Thoracic aorta (tissue), 2 donors: ENCODE measurements at places on chromosomes 12 and 14.

DNA sequence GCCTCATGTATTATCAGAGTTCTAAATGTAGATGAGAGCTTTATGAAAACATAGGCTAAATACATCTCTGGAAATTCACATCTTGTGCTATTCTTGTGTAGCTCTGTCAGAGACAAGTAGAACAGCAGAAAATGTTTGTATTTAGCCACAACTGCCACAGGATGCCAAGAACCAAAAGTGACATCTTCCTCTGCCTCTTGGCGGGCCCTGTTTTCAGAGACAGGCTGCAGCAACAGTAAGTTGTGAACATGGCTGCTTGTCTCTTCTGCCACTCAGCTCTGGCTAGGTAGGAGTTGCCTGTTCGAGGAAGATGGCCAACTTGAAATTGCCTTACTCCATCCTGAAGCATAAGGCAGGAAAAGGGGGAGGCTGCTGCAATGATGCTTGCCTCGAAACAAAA, 30.4 kb downstream of the SETD3 start:
- no peak overlapping the region for H3K4me3 ChIP-seq
- no peaks in the 10 kb centered on the region for H3K4me1 ChIP-seq
- no peaks in the 10 kb centered on the region for H3K27me3 ChIP-seq
- peaks cover 29% of the 10 kb centered on the region for H3K36me3 ChIP-seq
- no peak overlapping the region for H3K27ac ChIP-seq
- no peak for DNase-seq

DNA sequence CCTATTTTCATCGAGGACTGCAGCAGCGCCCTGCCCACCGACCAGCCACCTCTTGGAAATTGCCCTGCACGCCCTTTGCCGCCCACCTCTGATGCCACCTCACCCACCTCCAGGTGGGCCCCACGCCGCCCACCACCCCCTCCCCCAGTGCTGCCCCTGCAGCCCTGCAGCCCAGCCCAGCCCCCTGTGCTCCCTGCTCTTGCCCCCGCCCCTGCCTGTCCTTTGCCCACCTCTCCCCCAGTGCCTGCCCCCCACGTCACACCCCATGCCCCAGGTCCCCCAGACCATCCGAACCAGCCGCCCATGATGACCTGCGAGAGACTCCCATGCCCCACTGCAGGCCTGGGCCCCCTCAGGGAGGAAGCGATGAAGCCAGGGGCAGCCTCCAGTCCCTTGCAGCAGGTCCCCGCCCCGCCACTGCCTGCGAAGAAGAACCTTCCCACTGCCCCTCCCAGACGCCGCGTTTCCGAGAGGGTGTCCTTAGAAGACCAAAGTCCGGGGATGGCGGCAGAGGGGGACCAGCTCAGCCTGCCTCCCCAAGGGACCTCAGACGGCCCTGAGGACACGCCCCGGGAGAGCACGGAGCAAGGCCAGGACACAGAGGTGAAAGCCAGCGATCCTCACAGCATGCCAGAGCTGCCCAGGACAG, 96.5 kb downstream of the LGMN start:
- H3K27me3 ChIP-seq: no peaks in the 10 kb centered on the region
- no peak for DNase-seq
- peaks cover 23% of the 10 kb centered on the region for H3K4me1 ChIP-seq
- peak overlapping the region; percentile 40 for H3K4me3 ChIP-seq
- H3K36me3 ChIP-seq: peaks cover 10% of the 10 kb centered on the region
- H3K27ac ChIP-seq: peak overlapping the region; percentile 99

- H3K36me3 ChIP-seq: peaks cover 16% of the 10 kb centered on the region
- no peak for DNase-seq
- H3K4me3 ChIP-seq: no peak overlapping the region
- peaks cover 13% of the 10 kb centered on the region for H3K4me1 ChIP-seq
- no peak overlapping the region for H3K27ac ChIP-seq
These were observed 22.2 kb downstream of the ZNF664 start for GRCh38 chr12:123995023-123995748.

DNA sequence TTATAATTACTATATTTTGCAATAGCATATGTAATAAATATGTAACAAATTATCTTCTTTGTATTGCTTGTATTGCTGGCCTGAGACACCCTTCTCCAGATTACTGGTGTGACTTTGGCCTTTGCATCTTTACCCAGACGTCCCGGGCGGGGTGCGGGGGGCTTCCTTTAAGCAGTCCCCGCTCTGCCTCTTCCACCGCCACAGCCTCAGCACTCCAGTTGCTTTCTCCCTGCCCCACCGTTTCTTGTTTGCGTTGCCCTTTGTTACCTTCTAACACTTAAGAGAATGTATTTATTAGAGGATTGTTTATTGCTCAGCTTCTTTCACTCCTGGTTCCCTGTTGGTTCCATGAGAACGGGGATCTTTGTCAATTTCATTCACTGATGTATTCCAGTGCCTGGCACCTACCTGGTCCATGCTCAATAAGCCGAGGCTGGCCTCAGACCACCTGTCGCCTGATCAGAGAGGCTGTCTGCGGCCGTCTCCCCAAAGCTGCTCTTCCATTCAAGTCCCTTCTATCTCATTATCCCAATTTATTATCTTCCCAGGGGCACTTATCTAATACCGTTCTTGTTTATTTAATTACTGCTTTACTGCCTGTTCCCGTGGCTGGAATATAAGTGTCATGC, 100.5 kb upstream of the RFLNA start:
- H3K36me3 ChIP-seq: no peaks in the 10 kb centered on the region
- no peaks in the 10 kb centered on the region for H3K27me3 ChIP-seq
- H3K4me1 ChIP-seq: peaks cover under 1% of the 10 kb centered on the region
- no peak overlapping the region for H3K4me3 ChIP-seq
- H3K27ac ChIP-seq: no peak overlapping the region
- no peak for DNase-seq

DNA sequence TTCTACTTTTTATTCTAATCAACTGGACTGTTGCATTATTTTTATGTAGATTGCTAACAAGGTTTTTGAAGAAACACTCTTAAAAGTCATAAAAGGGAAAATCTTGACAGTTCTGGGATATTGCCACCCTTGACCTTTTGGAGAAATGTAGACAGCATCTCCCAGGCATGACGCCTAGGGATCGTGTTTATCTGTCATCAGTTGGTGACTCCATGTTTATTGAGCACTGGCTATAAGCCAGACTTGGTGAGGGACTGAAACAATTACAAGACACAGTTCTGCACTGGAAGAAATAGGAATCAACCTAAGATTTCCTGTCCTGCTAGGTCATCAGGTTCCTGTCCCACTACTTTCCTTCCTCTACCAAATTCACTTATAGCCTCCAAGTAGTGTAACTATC, 34.5 kb downstream of the HMGA2 start:
- no peaks in the 10 kb centered on the region for H3K4me1 ChIP-seq
- H3K36me3 ChIP-seq: no peaks in the 10 kb centered on the region
- no peaks in the 10 kb centered on the region for H3K27me3 ChIP-seq
- H3K4me3 ChIP-seq: no peak overlapping the region

DNA sequence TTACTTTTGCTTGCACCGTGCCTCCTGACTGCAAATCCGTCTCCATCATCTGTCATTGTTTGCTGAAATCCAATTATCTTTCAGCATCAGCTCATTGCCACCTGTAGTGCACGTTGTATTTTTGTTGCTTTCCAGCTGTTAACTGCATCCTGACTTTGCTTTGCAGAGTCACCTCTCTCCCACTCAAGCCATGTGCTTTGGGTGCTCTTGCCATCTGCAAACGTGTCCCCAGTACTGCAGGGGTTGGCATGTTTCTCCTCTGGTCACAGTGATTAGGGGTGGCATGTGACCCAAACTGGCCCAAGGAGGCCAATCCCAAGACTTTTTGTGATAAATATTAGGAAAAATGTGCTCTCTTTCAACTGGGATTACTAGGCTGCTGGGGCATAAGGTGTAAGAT, 10.5 kb upstream of the TMED2 start:
- H3K36me3 ChIP-seq: no peaks in the 10 kb centered on the region
- H3K4me1 ChIP-seq: no peaks in the 10 kb centered on the region
- no peak for DNase-seq
- H3K27me3 ChIP-seq: no peaks in the 10 kb centered on the region
- H3K4me3 ChIP-seq: no peak overlapping the region

DNA sequence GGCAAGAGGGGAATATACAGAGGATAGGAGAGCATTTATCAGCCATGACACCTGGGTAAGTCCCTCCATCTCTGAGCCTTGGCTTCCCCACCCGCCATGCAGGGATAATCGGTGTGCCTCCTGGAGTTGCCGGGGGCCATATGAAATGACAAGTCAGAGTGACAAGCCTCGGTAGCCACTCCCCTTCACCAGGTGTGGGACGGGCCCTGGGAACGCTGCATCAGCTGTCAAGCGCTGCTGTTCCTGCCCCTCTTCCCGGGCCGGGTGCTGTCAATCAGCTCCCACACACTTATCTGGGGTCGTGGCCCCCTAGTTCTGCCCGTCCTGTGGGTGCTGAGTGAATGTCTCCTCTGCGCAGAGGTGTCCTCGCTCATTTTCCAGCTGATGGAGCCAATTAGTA, 57.2 kb downstream of the MVK start:
- no peak for DNase-seq
- H3K4me3 ChIP-seq: no peak overlapping the region
- H3K27me3 ChIP-seq: no peaks in the 10 kb centered on the region
- no peak overlapping the region for H3K27ac ChIP-seq
- H3K36me3 ChIP-seq: no peaks in the 10 kb centered on the region

DNA sequence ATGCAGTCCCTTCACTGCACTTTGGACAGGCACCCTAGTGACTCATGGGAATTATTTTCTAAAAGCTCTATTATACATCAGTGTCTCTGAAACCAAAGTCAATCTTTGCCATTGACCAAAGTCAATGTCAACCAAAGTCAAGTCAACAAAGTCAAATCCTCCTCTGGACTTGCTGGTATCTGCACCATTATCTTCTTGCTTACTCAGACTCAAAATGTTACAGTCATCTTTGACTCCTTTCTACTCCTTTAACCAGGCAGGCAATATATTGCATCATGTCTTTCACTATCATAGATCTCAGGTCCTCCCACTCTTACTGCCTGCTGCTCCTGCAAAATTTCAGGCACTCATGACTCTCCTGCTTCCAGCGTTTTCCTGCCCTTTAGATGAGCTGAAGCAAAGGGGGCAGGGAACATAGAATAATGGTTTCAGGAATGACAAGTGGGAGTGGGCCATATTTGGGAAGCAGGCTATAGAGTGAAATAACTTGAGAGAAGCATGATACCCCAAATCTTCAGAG, 39.2 kb downstream of the IGF1 start:
- no peak for DNase-seq
- H3K27ac ChIP-seq: no peak overlapping the region
- H3K4me3 ChIP-seq: no peak overlapping the region
- no peaks in the 10 kb centered on the region for H3K27me3 ChIP-seq

DNA sequence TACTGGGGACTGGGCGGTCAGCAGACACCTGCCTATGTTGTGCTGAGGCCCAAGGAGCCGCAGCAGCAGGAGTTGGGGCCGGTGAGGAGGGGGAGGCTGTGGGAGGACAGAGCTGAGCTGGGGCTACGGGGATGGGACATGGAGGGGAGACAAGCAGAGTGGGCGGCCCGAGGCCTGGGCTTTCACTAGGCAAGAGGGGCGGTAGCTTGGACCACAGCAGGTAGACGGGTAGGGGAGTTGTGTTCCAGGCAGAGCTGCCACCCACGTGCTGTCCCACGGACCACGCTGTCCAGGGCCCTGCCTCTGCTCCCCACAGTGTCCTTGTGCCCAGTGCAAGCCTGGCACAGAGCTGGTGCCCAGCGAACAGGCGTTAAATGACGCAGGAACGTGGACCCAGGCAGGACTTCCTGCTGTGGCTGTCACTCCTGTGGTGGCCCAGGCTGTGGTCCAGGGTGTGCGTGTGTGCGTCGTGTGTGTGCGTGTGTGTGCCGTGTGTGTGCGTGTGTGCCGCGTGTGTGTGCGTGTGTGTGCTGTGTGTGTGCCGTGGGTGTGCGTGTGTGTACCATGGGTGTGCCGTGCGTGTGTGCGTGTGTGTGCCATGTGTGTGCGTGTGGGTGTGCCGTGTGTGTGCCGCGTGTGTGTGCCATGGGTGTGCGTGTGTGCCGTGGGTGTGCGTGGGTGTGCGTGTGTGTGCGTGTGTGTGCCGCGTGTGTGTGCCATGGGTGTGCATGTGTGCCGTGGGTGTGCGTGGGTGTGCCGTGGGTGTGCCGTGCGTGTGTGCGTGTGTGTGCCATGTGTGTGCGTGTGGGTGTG, 6.8 kb downstream of the CEP170B start:
- no peak overlapping the region for H3K27ac ChIP-seq
- H3K36me3 ChIP-seq: peaks cover 6% of the 10 kb centered on the region
- no peaks in the 10 kb centered on the region for H3K27me3 ChIP-seq
- H3K4me1 ChIP-seq: peaks cover 10% of the 10 kb centered on the region

- H3K4me3 ChIP-seq: peak overlapping the region; percentile 40
- peaks cover 33% of the 10 kb centered on the region for H3K4me1 ChIP-seq
- no peaks in the 10 kb centered on the region for H3K36me3 ChIP-seq
These were observed 65.2 kb downstream of the PPP2R5E start for GRCh38 chr14:63478010-63478409.

GRCh38 chr12:19074700-19075099, 54.8 kb upstream of the PLEKHA5 start:
- H3K36me3 ChIP-seq: no peaks in the 10 kb centered on the region
- no peak overlapping the region for H3K4me3 ChIP-seq
- H3K27ac ChIP-seq: no peak overlapping the region
- H3K4me1 ChIP-seq: no peaks in the 10 kb centered on the region

GRCh38 chr12:43758247-43758727, 303 bp downstream of the PUS7L start:
- no peaks in the 10 kb centered on the region for H3K27me3 ChIP-seq
- H3K4me3 ChIP-seq: peak overlapping the region; percentile 89
- peaks cover 28% of the 10 kb centered on the region for H3K4me1 ChIP-seq
